ENCODE measurements at places on chromosomes 5 and 9.

DNA sequence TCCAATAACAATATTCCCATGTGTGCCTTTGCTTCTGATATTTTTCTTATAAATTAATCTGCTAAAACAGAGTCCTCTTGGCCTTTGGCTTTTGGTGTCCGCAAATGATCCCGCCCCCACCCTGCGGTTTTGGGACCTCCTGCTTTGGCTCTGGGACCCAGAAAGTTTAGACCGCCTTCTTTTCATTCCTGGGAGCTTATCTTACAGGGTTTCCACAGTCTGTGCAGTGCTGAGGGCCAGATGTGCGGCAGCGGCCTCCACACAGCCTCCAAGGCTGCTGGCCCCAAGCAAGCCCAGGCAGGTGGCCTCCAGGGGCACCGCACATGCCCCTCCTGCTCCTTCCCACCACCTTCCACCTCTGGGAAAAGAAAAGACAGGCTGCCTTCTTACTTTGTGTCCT is 191.5 kb downstream of the ERCC6L2 start:
- H3K4me1 ChIP-seq: peaks cover 5% of the 10 kb centered on the region
- H3K36me3 ChIP-seq: no peaks in the 10 kb centered on the region
- H3K4me3 ChIP-seq: no peak overlapping the region
- H3K27me3 ChIP-seq: no peaks in the 10 kb centered on the region
- no peak overlapping the region for H3K27ac ChIP-seq
- no peak for DNase-seq

DNA sequence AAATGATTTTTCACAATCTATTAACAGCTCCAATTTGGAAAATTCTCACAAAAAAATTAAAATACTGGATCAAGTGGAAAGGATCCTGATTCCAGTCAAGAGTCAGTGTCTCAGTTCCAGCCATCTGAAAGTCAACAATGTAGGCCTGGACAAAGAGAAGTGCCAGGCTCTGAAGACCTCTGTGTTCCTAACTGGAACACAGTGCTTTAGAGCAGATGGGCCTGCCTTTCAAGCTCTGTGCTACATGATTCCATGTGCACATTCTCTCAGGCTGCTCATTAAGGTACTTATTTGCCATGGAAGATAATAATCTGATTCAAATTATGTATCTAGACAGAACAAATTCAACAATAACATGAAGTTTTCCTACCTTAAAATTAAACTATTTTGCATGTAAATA is 30.2 kb upstream of the ALDH1A1 start:
- peaks cover 22% of the 10 kb centered on the region for H3K4me1 ChIP-seq
- H3K36me3 ChIP-seq: no peaks in the 10 kb centered on the region
- no peak for DNase-seq
- no peak overlapping the region for H3K27ac ChIP-seq

DNA sequence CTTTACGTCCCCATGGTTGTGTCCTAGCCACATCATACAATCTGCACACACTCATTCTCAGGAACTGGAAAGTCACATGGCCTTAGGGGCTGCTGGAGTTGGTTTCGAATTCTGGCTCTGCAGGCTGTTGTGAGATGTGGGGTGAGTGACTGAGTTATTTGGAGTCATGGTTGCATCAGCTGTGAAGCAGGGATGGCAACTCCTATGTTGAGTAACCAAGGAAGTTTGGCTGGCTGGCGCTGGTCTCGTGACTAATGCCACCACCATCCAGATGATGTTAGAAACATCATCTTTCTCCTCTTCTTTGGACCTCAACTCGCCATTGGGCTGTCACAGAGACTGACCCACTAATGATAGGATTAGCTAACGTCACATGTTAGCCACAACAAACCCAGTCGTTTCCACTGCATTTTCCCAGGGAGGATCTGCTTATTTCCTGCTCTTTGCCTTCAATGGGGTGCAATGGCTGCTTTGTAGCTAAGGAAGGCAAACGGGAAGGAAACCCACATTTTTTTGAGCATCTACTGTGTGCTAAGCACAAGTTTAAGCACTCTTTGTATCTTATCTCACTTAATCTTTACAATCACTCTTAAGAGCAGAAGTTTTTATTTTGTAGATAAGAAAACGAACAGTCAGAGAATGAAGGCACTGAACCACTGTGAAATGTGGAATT is 78.1 kb upstream of the UBTD2 start:
- no peak overlapping the region for H3K4me3 ChIP-seq
- peaks cover 4% of the 10 kb centered on the region for H3K4me1 ChIP-seq
- peaks cover 41% of the 10 kb centered on the region for H3K36me3 ChIP-seq
- no peak for DNase-seq
- H3K27ac ChIP-seq: peak overlapping the region; percentile 93

- no peak overlapping the region for H3K4me3 ChIP-seq
- no peaks in the 10 kb centered on the region for H3K4me1 ChIP-seq
- H3K27ac ChIP-seq: no peak overlapping the region
- H3K27me3 ChIP-seq: no peaks in the 10 kb centered on the region
- H3K36me3 ChIP-seq: no peaks in the 10 kb centered on the region
These were observed 191.4 kb downstream of the TMEM167A start for GRCh38 chr5:82885627-82886389.

GRCh38 chr9:104992659-104993058 is 64.7 kb upstream of the ABCA1 start:
- no peak for DNase-seq
- H3K27me3 ChIP-seq: no peaks in the 10 kb centered on the region
- H3K4me3 ChIP-seq: no peak overlapping the region
- no peaks in the 10 kb centered on the region for H3K36me3 ChIP-seq
- peaks cover 32% of the 10 kb centered on the region for H3K4me1 ChIP-seq

- peaks cover 9% of the 10 kb centered on the region for H3K4me1 ChIP-seq
- no peaks in the 10 kb centered on the region for H3K27me3 ChIP-seq
- peak overlapping the region; percentile 21 for H3K27ac ChIP-seq
- no peaks in the 10 kb centered on the region for H3K36me3 ChIP-seq
- no peak for DNase-seq
- no peak overlapping the region for H3K4me3 ChIP-seq
These were observed 42.9 kb downstream of the SUB1 start for GRCh38 chr5:32628049-32628844.

- H3K36me3 ChIP-seq: peaks cover 8% of the 10 kb centered on the region
- no peaks in the 10 kb centered on the region for H3K4me1 ChIP-seq
- H3K4me3 ChIP-seq: no peak overlapping the region
- DNase-seq: no peak
These were observed 54.4 kb downstream of the AUH start for GRCh38 chr9:91307279-91307678.

DNA sequence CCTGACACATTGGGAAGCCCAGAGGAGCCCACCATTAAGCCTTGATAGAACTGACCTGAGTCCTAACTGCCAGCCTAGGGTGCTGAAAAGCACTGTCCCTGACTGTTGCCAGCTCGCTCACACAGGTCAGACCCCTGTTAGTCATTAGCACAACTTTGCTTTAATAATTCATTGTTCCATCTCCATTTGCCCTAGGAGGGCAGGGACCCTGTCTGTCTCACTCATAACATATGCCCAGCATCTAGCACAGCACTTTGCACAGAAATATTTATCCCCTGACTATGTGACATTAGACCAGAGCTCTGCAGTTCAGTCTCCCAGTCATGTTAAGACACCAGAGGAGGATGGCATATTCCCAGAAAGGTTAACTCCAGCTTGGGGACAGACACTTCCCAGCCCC is 61.8 kb upstream of the STXBP1 start:
- DNase-seq: no peak
- no peak overlapping the region for H3K27ac ChIP-seq
- no peaks in the 10 kb centered on the region for H3K36me3 ChIP-seq
- H3K4me1 ChIP-seq: peaks cover 39% of the 10 kb centered on the region
